ENCODE measurements at places on chromosomes 1 and 21.

DNA sequence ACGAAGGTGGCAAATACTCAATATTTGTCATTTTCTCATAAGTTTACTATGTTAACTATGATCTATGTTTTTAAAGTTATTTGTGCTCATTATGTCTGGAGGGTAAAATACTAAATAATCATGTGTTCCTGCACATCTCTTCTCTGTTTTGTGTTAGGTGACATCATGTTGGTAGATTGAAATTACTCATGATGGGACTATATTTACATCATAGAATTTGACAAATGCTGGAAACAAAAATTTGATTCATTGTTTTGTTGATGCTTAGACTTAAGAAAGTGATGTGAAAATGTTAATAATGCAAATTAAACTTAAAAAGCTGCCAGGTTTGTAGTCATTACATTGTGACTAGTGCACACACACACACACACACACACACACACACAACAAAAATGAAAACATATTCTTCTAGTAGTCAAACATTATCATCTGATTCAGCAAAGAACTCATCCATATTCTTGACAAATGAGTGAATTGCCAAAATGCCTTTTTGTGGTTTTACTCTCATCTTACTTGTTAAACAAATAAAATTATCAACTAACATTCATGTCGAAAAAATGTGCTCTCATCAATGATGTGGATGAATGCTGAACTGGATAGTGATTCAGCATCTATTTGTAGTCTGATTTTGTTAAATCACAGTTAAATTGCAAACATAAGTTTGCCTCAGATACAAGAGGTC lies 870.7 kb downstream of the BRINP3 start:
- DNase-seq = no peak

DNA sequence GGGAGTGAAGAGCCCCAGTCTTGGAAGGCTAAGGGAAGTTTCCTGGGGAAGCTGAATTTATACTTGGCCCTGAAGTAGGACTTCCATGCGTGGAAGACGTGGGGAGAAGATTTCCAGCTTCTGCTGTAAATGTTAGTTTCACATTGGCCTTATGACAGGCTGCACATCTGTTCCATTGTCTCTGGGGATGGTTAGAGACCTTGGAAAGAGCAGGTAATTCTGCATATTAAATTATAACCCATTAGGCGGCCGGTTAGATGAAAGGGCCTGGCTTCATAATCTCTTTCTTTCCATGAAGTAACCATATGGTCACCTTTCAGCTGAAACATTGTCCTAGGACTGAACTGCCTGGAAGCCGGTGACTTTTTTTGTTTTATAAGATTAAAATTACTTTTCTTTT lies 37.5 kb downstream of the DPT start:
- no peak for DNase-seq

DNA sequence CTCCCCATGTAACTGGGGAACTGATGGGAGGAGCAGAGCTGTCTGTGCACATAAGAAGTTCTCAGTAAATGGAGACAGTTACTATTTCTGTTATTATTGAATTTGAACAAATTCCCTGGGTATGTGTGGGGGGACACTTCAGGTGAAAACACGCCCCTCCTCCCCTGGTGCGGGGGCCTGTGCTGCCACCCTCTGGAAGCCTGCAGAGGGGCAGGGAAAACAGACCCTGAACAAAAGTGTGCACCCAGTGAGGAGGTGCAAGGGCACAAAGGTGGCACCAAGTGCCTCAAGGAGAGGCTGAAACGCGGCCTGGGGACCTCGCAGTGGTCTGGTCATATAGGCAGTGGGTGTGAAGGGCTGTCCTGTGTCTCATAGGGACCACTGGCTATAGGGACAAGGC lies 18.2 kb upstream of the NADK start:
- peak; percentile 22 for DNase-seq

GRCh38 chr1:29687166-29687565 lies 450.8 kb downstream of the PTPRU start:
- no peak for DNase-seq

DNA sequence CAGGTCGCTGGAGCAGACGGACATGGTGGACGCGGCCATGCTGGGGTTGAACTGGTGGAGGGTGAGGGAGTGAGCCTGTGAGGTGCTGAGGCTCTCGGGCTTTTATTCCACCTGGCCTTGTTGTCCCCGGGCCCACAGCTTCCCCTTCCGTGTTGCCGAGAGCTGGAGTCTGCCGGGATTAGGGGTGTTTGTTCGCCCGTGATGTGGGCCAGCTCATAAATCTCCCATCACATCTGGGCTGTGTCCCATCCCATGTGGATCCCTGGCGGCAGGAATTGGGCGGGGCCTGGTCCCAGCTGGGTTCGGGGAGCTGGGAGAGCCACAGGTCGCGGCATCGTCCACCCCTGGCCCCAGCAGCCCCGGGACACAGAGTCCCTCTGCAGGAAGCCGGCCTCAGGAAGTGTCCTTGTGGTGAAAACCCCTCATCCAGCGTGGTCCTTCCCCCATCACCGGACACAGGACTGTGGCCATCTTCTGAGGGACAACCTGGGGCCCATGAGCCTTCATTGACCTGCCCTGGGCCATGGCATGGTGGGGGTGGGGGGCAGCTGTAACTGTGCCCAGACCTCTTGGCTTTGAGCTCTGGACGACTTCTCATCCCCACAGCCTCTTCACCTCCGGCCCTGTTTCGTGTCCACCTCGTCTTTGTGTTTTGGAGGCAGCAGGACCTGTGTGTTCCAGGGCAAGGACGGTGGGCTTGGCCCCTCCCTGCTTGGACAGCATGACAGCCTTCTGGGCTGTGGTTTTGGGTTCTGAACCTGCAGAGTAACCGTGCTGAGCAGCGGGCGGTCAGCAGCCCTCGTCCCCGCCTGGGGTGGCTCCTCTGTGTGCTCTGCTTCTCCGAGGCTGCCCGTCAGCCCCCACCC lies at the start of gene KRTAP10-6:
Gene KRTAP10-6 (minus strand): TSS at position 60 of the 866 bp plus-strand sequence. CDS start 21 bp downstream, at position 39.
- no peak for DNase-seq

- DNase-seq = peak; percentile 73
Observed at GRCh38 chr21:32412162-32413014, at the start of gene EVA1C. EVA1C (plus strand) TSS chr21:32412706; CDS start chr21:32412854, 148 bp downstream.

GRCh38 chr1:113286156-113286555 lies 104.2 kb upstream of the MAGI3 start:
- DNase-seq = no peak

DNA sequence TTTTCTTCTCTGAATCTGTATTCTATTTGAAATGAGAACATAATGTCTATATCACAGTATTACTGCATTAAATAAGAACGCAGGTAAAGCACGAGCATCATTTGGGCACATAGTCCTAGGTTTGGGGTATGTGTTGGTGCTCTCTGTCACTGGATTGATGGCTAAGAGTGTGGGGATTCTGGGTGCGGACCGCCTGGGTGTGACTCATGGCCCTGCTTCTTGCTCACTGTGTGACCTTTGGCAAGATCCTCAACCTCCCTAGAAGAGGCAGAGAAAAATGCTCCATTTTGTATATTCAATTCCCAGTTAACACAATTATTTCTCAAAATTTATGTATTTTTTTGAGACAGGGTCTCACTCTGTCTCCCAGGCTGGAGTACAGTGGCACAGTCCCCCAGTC lies 99.7 kb downstream of the LAMC2 start:
- DNase-seq = no peak

DNA sequence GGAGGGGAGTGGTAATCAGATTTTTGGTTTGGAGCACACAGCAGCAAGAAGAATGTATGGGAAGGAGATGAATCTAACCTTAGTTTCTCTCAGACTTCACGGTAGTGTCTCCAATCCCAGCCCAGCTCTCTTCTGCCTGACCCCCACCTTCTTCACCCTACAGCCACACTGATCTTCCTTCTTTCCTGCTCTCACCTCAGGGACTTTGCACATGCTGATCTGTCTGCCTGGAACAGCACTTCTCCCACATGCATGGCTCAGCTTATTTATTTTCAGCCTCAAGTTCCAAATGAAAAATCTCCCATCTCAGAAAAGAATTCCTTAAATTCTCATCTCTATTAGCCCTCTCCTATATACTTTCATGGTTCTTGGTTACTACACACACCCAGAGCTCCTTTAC lies 48.8 kb upstream of the LPAR3 start:
- DNase-seq = no peak

GRCh38 chr1:31373897-31374486 lies 1.1 kb upstream of the FABP3 start:
- DNase-seq = no peak

GRCh38 chr1:47682786-47683350 lies 245.0 kb downstream of the FOXD2 start:
- DNase-seq = no peak

DNA sequence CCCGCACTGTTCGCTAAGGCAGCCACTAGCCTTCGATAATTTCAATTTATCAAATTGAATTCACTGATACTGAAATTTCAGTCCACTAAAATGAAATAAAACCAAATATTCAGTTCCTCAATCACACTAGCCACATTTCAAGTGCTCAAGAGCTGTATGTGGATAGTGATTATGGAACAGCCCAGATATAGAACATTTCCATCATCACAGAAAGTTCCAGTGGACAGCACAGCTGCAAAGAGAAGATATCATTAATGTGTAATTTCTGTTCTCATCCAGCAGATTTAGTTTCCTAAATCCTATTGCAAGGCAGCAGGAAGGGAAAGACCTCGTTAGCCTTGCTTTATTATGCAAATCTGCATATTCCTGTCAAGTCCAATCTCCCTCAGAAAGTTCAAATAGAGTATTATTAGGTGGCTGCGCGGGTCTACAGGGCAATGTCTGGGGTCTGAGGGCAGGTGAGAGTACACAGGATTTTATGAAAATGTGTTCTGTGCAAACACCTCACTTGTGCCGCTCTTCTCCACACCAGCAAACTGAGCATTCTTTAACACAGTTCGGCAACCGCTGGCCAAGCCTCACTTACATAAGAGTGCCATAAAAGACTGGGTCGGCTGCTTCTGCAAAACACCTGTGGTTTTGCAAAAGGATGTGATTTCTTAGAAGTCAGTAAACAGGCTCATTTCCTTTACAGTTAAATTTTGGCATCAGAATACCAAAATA lies 22.4 kb downstream of the CAPZB start:
- DNase-seq = peak; percentile 63

- DNase-seq = no peak
Observed at GRCh38 chr21:45818276-45818903, 163.2 kb upstream of the COL6A1 start.

GRCh38 chr1:207913951-207914350 lies 3.0 kb upstream of the CD34 start:
- DNase-seq = no peak

DNA sequence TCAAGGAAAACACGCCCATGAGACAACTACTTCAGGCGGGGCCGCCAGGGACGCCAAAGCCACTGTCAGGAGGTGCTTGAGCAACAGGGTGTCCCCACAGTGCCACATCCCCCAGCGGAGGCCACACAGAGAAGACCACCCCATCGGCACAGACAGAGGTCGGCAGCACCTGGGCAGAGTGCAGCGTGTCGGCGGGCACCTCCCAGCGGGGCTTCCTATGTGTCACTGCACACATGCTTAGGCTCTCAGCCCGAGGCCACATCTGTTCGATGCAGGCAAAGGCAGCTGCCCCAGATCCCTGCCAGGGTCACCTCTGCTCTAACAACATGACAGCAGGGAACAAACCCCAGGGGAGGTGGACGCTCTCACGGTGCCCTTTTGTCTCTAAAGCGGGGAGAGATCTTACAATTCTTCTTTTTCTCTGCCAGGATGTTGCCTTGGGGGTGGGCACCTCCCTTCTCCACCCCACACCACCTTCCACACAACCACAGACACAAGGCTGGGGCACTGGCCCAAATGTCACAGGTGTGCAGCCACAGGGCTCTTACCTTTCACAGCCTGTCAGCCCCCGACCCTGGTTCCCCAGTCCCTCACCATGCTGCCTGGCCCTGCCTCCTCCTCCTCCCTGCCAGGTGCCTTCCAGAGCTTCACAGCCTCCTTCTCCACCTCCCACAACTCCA lies 4.2 kb downstream of the KRTAP10-8 start:
- no peak for DNase-seq

DNA sequence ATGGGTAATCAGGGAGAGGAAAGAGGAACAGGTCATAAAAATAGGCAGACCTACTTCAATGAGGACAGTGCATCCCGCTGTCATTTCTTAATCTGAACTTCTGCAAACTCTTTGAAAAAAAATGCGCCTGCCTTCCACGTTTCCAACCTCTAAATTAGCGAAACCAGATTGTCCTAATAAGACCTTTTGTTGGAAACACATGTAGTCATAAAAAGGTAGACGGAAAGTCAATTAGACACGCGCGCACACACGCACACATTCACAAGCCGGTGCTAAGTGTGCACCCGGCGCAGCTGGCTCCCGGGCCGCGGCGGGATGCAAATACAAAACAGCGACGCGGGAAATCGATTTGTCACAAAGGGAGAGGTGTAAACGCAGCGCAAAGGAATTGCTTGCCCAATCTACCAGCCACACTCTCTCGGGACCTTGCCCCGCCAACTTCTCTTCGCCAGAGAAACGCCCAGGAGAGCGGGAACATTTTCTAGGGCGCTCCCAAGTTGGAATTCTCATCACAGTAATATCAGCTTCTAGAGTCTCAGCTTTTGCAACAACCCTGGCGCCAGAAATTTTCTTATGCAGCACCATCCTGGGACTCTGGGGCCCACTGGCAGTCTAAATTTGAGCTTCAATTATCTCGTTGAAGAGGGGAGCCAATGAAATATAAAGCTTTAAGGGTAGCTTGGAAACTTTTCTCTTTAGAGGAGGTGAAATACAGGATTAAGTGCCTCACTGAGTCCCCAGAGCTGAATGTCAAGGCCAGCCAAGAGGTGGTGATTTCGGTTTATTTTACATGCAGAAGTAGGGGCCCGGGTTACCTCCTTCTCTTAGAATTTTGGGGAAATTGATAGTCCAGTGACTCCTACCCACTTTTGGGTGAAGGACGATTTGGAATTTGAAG lies 4.5 kb downstream of the PRRX1 start:
- no peak for DNase-seq

- no peak for DNase-seq
Observed at GRCh38 chr1:245067257-245067656, 87.5 kb upstream of the KIF26B start.

DNA sequence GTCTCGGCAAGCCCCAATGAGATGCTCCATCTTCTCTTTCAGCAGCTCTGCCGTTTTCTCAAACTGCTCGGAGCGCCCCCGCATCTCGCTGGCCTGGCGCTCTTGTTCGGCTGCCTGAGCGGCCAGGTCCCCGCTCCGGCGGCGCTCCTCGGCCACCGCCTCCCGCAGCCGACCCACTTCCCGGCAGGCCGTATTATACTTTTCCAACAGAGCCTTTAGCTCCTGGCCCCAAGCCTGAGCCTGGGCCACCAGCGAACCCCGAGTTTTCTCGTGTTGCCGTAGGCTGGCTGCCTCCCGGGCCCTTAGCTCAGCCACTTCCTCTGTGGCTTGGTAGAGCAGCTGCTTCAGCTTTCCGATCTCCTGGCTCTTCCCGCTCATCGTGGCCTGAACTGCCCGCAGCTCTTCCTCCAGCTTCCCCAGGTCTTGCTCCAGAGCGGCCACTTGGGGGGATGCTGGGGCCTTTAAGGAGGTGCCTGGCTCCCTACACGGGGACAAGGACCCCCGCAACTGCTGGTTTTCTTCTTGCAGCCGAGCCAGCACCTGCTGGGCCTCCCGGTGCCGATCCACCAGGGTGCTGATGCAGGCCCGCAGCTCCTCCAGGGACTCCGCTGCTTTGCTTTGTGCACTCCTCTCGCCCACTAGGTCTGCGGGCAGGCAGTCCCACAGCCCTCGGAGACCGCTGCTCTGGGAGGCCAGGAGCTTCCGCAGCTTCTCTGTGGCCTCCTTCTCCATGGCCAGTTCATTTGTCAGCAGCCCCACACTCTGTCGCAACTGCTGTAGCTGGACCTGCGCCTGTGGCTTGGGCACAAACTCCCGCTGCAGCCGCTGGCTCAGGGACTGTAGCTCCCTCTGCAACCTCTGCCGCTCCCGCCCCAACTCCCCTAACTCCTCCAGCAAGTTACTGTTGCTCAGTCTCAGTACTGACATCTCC lies 13.4 kb upstream of the PIAS3 start:
- peak; percentile 28 for DNase-seq
